ENCODE measurements at places on chromosomes 1 and 21.
A peak's percentile ranks its signal among the peaks of the same experiment; 100 is the strongest.

- peak; percentile 38 for DNase-seq
Measured at GRCh38 chr1:7207875-7208646, 422.8 kb downstream of the CAMTA1 start.

GRCh38 chr1:85611425-85611824 lies 30.9 kb downstream of the CCN1 start:
- DNase-seq, result no peak

DNA sequence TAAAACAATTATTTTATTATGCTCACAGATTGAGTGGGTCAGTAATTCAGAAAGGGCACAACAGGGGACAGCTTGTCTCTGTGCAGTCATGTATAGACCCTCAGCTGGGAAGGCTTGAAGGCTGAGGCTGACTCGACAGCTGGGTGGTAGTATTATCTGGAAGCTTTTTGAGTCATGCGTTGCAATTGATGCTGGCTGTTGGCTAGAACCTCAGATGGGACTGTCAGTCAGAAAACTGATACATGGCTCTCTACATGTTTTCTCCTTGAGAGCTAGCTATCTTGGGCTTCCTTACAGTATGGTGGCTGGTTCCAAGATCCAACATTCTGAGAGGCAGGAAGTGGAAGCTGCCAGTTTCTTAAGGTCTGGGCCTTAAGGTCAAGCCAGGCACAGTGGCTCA lies 61.5 kb upstream of the SELENON start:
- no peak for DNase-seq

GRCh38 chr1:97759078-97759477 lies 161.8 kb downstream of the DPYD start:
- DNase-seq, result no peak

GRCh38 chr1:205438213-205439158 lies 16.6 kb upstream of the LEMD1 start:
- peak; percentile 60 for DNase-seq

- peak; percentile 54 for DNase-seq
Measured at GRCh38 chr1:84758968-84759491, 68.8 kb upstream of the SSX2IP start.

GRCh38 chr1:28147264-28148094 lies 29.0 kb downstream of the PTAFR start:
- no peak for DNase-seq

GRCh38 chr1:184033711-184034167 lies 3.8 kb downstream of the COLGALT2 start:
- no peak for DNase-seq

DNA sequence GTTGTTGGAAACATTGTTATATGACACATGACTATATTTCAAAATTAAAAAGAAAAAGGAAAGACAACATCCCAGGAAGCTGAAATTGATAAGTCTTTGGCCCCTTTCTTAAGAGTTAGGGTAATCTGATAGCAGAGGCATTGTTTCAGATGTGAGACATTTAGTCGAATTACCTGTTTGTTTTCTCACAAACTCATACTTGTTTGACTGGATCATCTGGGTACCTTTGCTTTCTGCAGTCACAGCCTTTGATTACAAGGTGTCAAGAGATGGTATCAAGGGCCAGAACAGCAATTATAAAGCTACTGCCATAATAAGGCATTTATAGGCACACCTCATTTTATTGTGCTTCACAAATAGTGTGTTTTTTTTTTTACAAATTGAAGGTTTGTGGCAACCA lies 136.3 kb downstream of the DUSP10 start:
- no peak for DNase-seq

- DNase-seq, result no peak
Measured at GRCh38 chr1:215344539-215344938, 222.6 kb upstream of the KCTD3 start.

DNA sequence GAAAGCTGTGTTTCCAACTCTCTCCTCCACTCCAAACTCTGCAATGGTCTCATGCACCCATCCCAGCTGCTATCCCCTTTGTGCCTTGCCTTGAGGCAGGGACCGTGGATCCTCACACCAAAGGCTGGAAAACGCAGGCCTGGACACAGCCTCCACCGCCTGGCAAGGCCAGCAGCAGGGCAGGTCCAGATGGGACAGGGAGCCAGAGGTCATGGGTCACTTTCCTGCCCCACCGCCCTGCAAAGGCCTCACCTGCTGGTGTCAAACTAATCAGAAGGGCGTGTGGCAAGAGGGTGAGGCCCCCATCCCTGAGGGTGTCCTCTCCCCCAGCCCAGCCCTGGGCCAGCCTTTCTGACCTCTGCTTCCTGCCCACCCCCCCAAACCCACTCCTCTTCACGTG lies 106.3 kb downstream of the PAX7 start:
- no peak for DNase-seq

GRCh38 chr1:91621907-91622306 lies 121.3 kb downstream of the CDC7 start:
- no peak for DNase-seq

All from inflammatory macrophage (primary cell).